Left hindlimb (tissue), 1 donor: ENCODE measurements at places on chromosomes 6 and 20.
A peak's percentile ranks its signal among the peaks of the same experiment; 100 is the strongest.

- no peak for DNase-seq
Measured at GRCh38 chr6:134374491-134375219, 56.7 kb upstream of the SGK1 start.

- no peak for DNase-seq
Measured at GRCh38 chr20:24753130-24753529, 195.9 kb upstream of the CST7 start.

- no peak for DNase-seq
Measured at GRCh38 chr20:5172167-5172601, 45.4 kb downstream of the CDS2 start.

DNA sequence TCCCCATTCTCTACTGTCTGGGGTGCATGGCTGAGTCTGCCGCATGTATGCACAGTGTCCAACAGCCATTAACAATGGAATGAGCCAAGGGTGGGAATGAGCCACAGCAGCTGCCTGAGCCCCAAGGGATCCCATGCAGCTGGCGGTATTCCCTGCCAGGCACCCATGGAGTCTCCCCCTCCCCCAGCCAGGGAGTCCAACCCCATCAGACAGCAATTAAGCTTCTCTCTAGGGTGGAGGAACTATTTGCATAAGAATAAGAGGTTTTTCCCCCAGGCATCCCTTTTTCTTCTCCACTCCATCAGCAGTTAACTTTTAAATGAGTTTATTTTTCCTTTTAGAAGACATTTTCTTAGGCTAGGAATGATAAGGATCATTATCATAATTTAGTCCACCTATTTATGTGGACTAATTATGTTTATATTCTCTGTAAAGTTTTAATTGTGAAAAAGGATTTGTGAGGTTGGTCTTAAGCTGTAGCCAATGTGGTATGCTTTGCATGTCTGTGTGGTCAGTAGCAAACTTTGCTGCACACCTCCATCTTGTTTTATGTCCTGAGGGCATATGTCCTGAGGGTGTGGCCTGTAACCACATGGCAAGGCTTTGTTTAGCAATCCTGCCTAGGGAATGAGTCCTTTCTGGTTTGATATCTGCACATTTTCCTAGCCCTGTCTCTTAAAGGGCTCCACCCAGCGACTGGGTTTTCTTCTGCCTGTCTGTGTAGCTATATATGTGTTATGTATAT lies 158.9 kb upstream of the OLIG3 start:
- no peak for DNase-seq

- DNase-seq = no peak
Measured at GRCh38 chr6:138450445-138450844, 46.4 kb downstream of the HEBP2 start.

GRCh38 chr6:38738261-38738660 lies 23.1 kb downstream of the DNAH8 start:
- DNase-seq = no peak

DNA sequence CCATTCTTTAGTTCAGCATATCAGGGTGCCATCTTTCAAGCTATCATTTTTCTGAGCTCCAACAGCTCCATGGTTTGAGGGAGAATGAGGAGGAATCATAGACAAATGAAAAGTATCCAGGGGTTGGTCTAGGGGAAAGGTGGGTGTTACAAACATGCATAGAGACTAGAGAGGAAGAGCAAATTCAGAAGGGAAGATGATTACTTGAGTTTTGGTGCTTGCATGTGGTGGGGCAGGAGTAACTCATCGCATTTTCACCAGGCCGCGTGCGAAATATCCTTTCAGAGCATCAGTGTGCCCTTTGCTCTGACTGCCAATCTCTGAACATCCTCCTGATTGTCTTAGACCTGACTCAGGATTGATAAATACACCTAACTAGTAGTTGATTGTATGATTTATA lies 7.7 kb upstream of the BICRAL start:
- no peak for DNase-seq

DNA sequence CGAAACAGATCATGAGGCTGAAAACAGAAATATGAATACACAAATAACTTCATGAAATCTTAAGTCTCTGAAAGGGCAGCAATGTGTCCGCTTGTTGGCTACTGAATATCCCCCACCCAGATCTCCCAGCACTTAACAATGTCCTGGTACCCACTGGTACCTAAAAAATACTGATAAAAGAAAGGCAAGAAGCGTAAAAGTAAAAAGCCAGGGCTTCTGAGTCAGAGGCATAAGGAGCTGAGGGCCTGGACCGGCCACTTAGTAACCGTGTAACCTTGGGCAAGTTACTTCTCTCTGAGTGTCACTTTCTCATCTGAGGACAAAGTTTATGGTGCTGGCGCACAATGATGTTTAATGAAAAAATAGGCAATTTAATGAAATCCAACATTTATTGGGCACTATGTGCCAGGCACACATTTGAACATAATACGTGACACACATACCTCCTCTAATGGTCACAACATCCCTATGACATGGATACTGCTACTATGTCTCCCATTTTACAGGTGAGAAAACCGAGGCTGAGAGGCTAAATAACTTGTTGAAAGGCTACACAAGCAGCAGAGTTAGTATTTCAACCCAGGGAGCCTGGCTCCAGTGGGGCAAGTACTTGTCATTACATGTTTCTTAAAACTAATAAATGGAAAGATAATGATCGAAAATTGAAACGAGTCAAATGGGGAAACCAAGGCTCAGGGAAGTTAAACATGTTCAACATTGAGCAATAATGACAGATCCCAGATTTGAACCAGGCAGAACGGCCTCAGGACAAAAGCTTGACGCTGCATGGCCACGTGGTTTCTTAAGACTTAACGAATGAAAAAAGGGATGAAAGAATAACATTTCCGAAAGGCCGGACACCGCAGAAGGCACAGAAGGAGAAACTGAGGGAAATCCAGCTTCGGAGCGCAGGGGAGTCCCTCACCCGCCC lies 828 bp downstream of the TP53RK start:
- no peak for DNase-seq

DNA sequence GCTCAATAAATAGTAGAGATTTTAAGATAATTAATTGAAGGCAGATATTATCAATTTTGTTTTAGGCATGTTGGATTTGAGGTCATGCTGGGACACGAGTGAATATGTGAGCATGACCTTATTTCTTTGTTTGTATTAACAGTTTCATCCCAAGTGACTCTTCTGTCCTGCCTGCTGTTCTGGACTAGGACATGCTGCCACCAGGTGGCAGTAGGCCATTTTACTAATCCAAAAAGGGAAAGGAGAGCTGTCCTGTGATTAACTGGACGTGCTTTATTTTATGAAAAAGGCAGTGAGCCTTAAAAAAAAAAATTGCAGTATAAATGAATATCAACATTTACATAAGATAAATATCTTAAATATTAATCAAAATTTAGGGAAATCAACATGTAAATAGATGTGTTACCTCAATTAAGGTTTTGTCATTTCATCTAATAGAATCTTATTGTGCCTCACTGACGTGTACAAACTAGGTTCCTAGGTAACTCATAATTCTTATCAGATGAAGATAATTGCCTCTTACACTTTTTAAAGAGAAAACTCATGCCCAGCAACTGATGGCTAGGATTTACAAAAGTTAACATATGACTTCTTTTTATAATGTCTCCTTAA lies 49.8 kb downstream of the FRK start:
- DNase-seq = peak; percentile 57

DNA sequence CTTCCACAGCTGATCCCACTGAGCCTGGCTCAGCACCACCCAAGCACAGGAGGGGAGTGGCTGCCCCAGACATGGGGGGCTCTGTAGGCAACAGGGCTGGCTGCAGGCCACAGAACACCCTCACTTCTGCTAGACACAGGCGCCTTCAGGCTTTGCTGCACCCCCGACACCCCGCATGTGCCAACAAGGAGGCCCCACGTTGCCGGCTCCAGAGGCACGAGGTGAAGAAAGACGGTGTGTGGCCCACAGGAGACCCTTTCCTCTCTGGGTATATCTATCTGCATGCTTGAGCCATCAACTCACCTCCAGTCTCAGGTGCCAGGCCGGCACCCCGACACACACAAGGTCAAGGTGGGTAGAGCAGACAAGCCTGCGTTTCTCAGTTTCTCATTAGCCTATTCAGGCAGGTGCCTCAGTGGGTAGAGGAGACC lies 158.3 kb downstream of the DLL1 start:
- peak; percentile 17 for DNase-seq
